ENCODE measurements at places on chromosomes 11 and 22.

DNA sequence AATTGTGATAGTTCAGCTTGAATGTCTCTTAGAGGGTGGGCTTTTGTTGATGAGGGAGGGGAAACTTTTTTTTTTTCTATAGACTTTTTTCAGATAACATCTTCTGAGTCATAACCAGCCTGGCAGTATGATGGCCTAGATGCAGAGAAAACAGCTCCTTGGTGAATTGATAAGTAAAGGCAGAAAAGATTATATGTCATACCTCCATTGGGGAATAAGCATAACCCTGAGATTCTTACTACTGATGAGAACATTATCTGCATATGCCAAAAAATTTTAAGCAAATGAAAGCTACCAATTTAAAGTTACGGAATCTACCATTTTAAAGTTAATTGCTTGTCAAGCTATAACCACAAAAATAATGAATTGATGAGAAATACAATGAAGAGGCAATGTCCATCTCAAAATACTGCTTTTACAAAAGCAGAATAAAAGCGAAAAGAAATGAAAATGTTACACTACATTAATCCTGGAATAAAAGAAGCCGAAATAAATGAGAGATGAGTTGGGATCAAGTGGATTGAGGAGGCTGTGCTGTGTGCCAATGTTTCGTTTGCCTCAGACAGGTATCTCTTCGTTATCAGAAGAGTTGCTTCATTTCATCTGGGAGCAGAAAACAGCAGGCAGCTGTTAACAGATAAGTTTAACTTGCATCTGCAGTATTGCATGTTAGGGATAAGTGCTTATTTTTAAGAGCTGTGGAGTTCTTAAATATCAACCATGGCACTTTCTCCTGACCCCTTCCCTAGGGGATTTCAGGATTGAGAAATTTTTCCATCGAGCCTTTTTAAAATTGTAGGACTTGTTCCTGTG is 3.9 kb downstream of the MALAT1 start:
- peak; percentile 19 for DNase-seq

DNA sequence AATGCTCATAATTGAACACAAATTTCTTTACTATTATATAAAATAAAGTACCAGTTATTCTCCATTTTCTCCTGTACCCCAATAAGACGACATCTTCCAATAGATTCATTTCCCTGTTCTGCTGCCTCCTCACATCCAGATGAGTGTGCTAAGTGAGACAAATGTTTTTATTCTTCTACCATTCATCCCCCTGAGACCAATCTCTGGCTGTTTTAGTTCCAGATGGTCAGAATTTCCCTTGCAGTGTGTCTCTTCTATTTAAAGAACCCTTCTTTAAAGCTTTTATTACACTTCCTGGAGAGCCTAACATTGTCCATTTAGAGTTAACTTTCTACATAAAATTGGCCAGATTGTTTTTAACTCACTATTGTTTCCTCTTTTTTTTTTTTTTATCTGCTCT is 41.2 kb upstream of the GLYATL1 start:
- DNase-seq, result no peak

DNA sequence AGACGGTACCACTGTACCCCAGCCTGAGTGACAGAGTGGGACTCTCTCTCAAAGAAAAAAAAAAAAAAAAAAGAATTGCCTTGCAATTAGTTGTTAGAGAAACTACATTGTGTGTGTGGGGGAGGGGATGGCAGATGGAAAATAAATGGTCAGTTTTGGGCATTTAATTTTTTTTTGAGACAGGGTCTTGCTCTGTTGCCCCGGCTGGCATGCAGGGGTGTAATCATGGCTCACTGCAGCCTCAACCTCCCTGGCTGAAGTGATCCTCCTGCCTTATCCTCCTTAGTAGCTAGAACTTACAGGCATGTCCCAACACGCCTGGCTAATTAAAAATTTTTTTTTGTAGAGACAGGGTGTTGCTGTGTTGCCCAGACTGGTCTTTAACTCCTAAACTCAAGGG is 36.4 kb downstream of the WEE1 start:
- no peak for DNase-seq

- DNase-seq, result no peak
Measured at GRCh38 chr11:106400949-106401570, 323.6 kb downstream of the AASDHPPT start.

DNA sequence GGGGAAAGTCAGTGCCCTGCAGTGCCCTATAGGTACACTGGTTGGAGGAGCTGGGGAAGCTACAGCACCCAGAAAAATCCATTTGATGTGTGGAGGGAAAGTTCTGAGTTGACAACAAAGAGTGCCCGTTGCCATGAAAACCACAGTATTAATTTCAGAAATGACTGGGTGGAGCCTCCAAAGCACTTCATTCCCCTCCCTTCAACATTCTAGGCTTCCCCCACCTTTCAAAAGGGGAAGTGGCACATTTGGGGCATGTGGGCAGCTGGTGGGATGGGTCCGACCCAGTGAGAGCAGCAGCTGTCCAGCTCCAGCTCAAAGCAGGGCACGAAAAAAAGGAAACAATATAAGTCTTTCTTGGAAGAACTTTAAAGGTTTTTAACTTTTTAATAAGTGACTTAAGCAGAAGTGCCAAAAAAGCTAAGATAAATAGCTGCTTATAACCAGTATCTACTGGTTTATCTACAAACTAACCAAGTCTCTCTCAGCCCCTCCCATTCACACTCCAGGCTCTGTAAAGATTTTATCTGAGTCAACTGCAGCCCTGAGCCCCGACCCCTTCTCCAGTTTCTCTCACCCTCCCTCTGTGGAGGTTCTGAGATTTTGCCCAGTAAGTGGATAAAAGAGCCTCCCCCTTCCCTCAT is 9.0 kb upstream of the AHNAK start:
- DNase-seq, result no peak

GRCh38 chr11:113242767-113243397 is 71.5 kb upstream of the TTC12 start:
- DNase-seq, result no peak

GRCh38 chr11:36222831-36223635 is 66.2 kb downstream of the COMMD9 start:
- peak; percentile 96 for DNase-seq

DNA sequence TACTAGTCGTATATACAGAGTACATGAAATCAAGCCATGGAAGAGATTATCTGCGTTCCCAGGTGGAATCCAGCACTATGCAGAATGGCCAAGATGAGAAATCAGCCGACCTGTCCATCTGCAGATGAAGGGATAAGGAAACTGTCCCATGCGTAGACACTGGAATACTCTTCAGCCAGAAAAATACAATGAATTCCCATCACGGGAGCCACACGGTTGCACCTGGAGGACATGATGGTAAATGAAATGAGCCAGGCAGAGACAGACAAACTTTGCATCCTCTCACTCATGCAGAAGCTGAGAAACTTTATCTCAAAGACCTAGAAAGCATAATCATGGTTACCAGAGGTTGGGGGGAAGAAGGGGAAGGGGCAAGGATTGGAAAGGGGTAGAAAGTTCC is 111.9 kb upstream of the TOP3B start:
- DNase-seq, result no peak

DNA sequence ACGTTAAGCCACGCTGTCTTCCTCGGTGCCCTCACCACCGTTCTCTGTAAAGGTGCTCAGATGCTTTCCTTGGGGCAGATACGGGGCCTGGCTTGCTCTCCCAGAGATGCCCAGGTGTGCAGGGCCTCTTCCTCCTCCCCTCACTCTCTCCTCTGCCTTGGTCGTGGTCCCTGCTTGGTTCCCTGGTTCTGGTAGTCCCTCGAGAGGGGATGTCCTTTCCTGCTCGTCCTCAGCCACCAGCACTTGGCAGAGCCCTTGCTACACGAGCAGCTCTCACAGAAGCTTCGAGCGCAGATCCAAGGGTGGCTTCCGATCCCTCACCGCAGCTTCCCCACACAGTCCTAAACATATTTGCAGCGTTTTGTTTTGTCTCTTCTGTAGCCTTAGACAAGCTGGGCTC is 298.8 kb downstream of the TBC1D22A start:
- no peak for DNase-seq

DNA sequence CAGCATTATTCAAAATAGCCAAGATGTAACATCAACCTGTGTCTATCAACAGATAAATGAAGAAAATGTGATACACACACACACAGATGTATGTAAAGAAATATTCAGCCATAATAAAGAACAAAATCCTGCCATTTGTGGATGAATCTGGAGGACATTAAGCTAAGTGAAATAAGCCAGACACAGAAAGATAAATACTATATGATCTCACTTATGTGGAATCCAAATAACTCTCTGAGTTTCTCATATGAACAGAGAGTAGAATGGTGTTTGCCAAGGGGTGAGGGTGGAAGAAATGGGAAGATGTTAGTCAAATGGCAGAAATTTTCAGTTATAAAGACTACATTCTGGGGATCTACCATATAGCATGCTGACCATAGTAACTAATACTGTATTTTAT is 224.2 kb downstream of the GUCY1A2 start:
- no peak for DNase-seq

GRCh38 chr11:70747285-70747684 is 349.0 kb downstream of the CTTN start:
- DNase-seq, result no peak

GRCh38 chr22:37472418-37473006 is 13.7 kb downstream of the MFNG start:
- peak; percentile 60 for DNase-seq

DNA sequence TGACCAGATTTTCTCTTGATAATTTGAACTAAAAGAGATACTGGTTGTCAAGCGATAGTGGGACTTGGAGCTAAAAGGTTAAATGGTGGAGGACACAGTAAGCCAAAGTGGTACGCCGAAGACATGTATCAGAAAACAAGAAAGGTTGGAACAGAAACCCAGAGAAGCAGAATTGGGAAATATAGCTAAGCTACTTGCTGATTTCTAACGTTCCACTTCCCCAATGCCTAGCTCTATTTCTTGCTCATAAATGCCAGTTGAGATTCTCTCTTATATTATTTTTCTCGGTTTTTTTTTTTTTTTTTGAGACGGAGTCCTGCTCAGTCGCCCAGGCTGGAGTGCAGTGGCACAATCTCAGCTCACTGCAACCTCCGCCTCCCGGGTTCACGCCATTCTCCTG is 12.7 kb downstream of the TMEM41B start:
- no peak for DNase-seq

DNA sequence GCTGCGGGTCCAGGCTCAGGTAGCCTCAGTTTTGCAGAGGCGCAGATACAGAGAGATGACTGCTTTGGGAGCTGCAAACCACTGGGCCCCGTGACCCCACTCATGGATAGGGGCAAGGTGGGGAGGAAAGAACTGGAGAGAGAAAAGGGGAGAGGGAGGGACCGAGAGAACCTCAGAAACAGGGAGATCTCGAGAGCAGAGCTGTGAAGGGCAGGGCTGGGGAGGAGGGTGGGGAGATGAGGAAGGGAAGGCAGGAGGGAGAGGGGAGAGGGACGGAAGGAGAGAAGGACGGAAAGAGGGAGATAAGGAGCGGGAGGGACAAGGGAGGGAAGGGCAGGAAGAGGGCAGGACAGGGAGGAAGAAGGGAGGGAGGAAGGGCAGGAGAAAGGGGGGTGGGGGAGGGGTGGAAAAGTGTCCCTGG is 46.3 kb downstream of the IGLL1 start:
- no peak for DNase-seq

- no peak for DNase-seq
Measured at GRCh38 chr22:19706661-19707151, 7.6 kb upstream of the SEPTIN5 start.

DNA sequence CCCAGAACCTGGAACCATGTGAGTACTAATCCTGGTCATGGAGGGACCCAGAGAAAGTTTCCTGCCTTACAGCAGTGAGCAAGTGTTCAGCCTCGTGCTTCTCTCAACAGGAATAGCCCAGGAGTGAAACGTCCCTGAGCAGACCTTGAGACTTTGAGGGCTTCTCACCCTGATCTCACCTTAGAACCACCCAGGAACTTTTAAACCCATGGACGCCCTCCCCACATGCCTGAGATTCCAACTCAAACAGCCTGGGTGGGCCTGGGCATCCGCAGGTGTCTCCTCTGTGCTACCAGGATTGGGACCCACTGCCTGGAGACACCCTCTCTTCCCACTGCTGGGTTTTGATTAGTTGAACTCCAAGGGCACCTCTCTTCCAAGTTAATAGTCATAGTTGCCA is 297.2 kb downstream of the NTM start:
- no peak for DNase-seq

GRCh38 chr11:61377461-61378160 is 14.8 kb upstream of the TMEM216 start:
- DNase-seq, result no peak

DNA sequence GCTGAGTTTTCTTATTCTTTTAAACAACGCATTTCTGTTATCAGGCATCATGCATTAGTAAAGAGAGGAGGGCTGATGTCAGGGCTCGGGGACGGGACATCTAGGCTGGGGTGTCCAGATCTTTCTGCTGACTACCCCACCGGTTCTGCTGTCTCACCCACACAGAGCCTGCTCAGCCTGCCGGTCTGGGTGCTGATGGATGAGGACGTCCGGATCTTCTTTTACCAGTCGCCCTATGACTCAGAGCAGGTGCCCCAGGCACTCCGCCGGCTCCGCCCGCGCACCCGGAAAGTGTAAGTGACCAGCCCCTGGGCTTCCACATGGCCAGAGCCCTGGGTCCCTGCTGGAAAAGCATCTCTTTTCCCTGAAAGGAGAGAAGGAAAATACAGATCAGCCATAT is 9.4 kb downstream of the NCF4 start:
- no peak for DNase-seq

DNA sequence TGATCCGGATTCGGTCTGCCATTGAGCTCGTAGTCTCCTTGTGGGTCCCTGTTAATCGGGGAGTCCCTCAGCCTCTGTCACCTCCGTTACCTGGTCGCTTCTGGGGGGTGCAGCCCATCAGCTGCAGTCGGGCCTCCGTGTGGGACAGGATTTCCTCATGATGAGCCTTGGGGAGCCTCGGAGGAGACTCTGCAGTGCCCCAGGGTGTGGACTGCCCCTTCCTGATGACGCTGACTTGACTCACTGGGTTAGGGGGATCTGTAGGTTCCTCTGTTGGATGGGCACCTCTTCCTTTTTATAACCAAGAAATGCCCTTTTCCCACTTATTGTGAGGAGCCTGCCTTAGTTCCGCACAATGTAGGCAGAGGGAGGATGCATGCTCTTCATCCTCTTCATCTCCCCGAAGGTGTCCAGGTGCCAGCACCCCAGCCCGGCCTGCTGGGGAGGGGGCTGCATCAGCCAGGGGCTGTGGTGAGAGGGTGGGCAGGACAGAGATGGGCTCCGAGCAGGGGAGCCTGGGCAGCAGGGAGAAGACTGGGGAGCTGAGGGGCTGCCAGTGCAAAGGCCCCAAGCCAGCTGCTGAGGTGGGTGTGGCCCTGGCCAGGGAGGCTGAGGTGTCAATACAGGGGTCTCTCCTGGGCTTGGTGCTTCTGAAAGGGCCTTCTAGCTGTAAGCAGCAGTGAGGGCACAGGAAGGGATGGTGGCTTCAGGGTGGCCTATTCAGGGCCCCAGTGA is 13.5 kb upstream of the TTLL8 start:
- DNase-seq, result no peak

- DNase-seq, result peak; percentile 21
Measured at GRCh38 chr11:110467556-110467955, 37.8 kb downstream of the FDX1 start.

DNA sequence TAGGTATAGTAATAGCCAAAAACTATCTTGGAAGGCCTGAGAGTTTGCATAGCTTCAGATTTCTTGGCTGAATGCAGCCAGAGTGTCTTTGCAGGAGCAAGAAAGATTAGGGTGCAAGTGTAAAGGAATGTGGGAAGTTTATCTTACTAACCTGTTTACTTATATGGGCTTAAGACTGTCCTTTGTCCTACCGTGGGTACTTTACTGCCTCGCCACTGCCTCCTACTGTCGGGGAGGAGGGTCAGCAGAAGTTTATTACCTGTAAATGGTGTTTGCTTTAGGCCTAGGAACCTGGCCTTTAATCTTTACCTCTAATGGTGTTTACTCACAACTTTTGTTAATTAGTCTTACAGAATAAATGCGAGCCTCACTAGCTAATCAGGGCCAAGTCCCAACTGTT is 633.8 kb downstream of the DLG2 start:
- DNase-seq, result no peak
